SHP77 (cell line): ENCODE measurements at places on chromosomes 2 and 18.
A peak's percentile ranks its signal among the peaks of the same experiment; 100 is the strongest.

DNA sequence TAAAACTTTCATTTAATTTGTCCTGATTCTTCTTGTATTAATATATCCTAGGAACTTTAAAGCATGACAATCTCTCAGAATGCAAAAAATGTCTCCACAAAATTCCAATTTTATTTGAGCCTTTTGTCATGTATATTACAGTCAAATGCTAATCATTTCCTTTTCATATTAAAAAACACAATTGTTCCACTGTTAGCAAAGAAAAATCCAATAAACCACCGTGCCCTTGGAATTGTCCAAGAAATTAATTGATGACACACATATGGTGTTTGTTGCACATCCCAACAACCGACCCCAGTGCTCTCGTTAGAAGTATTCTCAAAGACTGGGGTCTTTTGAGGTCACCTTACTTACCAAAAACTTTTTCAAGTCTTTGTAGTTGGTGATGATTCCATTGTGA lies 28.1 kb downstream of the GFPT1 start:
- DNase-seq = no peak

- no peak for DNase-seq
Measured at GRCh38 chr2:189584686-189585085, 4.1 kb upstream of the SLC40A1 start.

- no peak for DNase-seq
Measured at GRCh38 chr2:42029171-42029570, 18.6 kb upstream of the PKDCC start.

- no peak for DNase-seq
Measured at GRCh38 chr2:39665811-39666490, at the start of gene TMEM178A. Gene TMEM178A, plus strand, starts transcription at chr2:39665917. Its CDS starts 58 bp downstream, at chr2:39665975.

DNA sequence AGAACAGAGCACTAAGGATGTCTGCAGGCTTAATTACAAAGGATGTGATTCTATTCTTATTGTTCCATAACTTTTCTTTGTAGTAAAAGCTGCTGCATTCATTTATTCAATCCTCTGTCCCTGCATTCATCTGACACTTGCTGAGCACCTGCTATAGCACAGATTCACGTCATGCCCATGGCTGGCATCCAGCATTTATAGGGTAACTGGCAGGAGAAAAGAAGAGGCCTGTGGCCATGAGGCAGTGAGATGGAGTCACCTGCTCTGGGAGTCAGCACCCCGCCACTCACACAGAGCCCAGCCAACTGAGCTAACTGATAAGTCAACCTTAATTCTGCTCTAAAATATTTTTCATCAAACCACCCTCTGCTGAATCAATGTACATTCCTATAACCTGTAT lies 18.3 kb upstream of the CDC42EP3 start:
- peak; percentile 82 for DNase-seq

DNA sequence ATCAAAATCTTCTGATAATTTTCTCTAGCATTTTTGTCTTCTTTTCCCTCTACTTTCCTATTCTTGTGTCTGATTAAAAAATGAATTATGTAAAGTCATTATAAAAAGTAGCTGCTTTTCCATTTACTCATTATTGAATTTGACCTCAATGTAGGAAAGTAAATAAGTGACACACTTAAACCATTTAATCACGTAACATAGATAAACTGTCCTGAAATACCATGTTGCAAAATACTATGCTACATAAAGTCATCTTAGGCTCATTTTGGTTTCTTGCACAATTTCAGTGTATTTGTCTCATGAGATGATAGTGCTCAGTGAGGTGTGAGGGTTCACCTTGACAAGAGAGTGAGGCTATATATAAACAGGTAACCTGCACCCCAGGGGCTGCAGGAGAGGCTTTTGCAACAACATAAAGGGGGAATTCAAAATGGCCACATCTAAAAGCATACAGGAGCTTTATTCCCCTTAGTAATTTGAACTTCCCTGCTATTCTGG lies 502.7 kb downstream of the RNF144A start:
- DNase-seq = no peak

DNA sequence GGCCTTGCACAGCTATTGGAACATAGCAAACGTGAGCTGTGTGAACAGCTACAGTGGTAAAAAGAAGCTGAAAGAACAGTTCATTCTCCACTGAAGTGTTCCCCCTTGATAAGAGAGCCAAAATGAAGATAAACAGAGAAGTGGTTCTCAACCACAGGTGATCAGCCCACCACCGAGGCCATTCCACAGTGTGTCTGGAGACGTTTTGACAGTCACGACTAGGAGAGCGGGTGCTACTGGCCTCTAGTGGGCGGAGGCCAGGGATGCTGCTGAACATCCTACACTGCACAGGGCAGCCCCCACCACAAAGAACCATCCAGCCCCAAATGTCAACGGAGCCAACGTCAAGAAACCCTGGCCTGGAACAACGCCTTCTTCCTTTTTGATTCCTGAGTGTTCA lies 38.4 kb downstream of the ADCY3 start:
- DNase-seq = no peak

- peak; percentile 2 for DNase-seq
Measured at GRCh38 chr2:47771211-47771610, 11.7 kb upstream of the MSH6 start.

DNA sequence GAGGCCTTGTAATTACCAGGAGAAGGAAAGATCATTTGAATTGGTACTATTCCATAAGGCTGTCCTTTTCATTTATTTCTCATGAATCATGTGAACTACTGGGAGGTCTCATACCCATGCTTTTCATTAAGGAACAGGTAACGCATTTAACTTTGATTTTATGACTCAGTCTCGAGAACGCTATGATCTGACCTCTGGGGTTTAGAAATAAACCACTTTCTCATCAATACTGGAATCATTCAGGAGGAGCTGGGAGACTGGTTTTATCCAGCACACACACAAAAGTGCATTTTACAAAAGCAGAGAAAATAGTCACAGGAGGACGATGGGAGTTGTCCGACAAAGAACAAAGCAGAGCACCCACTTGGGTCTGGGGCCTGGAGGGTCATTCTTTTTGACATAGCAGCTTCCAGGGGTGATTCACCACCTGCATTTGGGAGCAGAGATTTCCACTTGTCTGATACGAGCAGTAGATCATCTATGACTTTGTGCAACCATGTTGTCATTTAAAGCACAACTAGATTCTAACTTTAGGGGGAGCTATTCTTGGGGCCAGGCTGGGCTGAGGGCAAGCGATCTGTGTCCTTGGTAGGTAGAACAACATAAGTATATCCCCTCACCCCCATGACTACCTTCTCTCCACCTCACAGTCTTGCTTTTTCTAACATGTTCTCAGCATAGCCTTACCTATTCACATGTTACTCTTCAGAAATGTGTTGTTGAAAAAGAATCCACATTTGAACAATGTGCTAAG lies 95.9 kb upstream of the SCG2 start:
- DNase-seq = no peak

DNA sequence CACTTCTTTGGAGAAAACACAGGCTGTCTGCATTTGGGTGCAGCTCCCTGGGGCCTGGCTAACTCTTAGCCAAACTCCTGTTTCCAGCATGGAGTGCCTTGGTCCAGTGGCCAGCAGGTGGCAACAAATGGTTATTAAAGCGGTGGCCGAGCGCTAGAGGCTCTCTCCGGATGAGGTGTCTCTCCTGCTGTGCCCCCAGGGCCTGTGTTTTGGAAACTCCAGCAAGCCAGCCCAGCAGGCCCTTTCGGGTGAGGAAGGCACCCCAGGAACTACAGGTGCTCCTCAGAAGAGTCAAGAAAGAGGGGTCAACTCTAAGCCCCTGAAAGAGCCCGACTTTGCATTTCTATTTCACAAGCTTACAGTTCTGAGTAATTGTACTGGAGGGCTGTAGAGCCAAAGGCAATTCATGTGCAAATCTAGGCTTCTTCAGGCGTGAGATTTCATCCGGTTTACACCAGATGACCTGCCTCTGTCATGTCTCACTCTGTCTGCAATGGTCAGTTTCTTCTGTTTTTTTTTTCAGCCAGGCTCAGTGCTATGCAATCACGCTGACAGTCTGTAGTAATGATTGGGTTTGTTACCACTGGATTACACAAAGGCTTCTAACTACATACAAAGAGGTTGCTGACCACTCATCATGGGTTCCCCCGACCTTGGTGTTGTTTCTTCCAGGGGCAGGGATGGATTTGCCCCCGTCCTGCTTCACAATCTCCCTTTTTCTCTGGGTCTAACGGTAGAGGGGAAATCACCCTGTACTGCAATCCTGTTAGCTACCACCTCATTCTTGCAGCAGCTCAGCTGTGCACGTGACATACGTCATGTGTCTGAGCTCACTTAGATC lies 7.6 kb upstream of the CHRNA1 start:
- peak; percentile 64 for DNase-seq

GRCh38 chr2:9556121-9556743 lies 602 bp upstream of the ADAM17 start:
- peak; percentile 81 for DNase-seq

GRCh38 chr2:186255823-186256222 lies 230.2 kb upstream of the ZC3H15 start:
- no peak for DNase-seq

- DNase-seq = no peak
Measured at GRCh38 chr2:118954297-118955060, 12.5 kb downstream of the MARCO start.

DNA sequence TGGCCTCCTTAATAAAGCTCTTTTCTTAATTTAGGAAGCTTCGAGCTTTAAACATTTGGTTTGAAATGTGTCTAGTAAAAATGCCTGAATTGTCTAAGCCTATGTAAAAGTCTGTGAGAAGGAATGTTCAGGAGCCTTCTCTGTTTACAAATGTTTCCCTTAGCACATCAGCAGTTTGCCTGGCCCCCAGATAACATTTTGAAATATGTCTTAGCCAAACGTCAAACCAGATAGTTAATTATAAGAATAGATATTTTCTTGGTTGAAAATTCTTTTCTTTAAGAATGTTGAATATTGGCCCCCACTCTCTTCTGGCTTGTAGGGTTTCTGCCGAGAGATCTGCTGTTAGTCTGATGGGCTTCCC lies 498.6 kb downstream of the CCDC85A start:
- no peak for DNase-seq

DNA sequence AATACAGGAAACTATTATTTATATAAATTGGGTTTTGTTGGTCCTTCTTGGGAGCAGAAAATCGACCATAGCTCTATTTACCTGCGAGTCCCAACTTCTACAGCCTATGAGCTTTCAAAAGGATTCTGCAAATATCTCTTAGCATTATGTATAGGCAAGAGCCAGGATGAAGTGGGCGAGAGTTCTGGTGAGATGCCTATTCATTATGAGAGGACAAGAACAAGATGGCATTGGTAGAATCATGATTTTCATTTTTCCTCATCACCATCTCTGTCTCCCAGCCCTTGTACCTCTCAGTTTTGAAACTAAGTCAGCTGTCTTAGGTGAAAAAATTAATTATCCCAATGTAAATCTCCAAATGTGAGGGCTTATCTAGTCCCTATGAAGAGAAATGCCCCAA lies 25.0 kb downstream of the WIPF1 start:
- no peak for DNase-seq

GRCh38 chr2:24164416-24164973 lies 10.4 kb upstream of the FAM228A start:
- peak; percentile 3 for DNase-seq
